CD8-positive, alpha-beta memory T cell (primary cell): ENCODE measurements at places on chromosomes 11 and 22.
A peak's percentile ranks its signal among the peaks of the same experiment; 100 is the strongest.

- H3K4me3 ChIP-seq, result no peak overlapping the region
- no peak overlapping the region for H3K27ac ChIP-seq
- no peaks in the 10 kb centered on the region for H3K27me3 ChIP-seq
- no peak for DNase-seq
These were observed 16.5 kb upstream of the DGCR8 start for GRCh38 chr22:20063271-20064139.

- no peak overlapping the region for H3K27ac ChIP-seq
- H3K36me3 ChIP-seq, result peaks cover 25% of the 10 kb centered on the region
- no peaks in the 10 kb centered on the region for H3K27me3 ChIP-seq
- DNase-seq, result no peak
- H3K4me1 ChIP-seq, result no peaks in the 10 kb centered on the region
These were observed 40.6 kb downstream of the OSBP start for GRCh38 chr11:59574932-59575502.

DNA sequence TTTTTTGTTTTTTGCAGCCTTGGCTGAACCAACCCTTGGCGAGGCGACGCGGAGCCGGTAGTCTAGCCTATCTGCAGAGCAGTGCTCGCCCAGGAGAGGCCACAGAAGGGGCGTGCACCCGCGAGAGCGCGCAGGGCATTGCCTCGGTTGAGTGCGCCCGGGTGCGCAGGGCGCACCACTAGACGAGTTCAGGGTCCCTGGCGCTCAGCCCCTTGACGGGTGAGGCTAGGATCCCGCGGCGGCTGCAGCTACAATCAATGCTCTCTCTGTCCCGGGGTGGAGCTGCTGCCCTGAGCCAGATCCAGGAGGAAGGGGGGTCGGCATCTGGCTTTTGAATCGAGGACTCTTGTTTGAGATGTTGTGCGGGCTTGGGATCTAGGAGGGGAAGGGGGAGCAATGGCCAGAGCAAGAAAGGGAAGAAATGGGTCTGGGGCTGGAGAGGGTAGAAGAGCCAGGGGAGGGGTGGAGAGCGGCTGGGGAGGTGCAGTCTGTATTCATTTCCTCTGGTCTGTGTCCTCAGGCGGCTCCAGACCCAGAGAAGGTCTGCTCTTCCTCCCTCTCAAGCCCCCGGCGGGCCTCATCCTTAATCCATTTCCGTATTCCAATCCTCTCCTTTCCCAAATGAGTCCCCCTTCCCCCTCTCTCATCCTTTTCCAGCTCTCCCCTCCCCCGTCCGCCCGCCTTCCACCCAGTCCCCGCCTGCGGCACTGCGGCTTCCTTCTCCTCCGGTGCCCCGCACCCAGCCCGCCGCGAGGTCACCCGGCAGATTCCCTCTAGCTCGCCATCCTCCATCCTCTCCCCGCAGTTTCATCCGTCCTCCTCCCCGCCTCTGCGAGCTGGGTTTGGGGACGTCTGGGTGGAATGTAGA lies 797 bp downstream of the THY1 start:
- H3K36me3 ChIP-seq, result no peaks in the 10 kb centered on the region
- H3K4me1 ChIP-seq, result no peaks in the 10 kb centered on the region
- peaks cover 47% of the 10 kb centered on the region for H3K27me3 ChIP-seq
- no peak overlapping the region for H3K4me3 ChIP-seq

DNA sequence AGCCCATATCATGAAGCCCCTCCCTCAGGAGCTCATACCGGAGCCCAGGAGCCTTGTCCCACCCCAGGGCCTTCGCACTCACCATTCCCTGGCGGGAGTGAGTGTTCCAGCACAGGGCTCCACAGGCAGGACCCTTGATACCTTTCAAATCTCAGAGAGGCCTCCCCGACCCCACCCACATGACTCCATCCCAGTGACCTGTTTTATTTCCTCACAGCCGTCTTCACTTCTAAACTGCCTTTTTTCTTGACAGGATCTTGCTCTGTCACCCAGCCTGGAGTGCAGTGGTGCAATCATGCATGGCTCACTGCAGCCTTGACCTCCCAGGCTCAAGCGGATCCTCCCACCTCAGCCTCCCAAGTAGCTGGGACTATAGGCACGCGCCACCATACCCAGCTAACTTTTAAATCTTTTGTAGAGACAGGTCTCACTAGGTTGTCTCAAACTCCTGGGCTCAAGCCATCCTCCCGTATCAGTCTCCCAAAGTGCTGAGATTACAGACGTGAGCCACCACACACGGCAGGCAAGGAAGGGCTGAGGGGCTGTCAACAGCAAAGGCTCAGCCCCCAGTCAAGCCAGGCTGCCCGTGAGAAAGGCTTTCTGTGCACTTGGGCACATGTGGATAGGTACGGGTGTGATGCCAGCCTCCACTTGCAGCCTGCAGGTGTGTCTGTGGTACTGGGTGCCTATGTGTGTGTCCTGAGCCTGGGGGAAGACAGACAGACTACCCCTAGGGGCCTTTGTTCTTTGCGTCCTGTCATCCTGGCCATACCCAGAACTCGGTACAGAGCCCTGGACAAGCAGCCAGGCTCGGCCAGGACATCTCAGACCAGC lies 9.3 kb downstream of the RPL3 start:
- H3K4me1 ChIP-seq, result peaks cover 8% of the 10 kb centered on the region
- H3K27ac ChIP-seq, result no peak overlapping the region
- H3K36me3 ChIP-seq, result peaks cover 35% of the 10 kb centered on the region
- no peak overlapping the region for H3K4me3 ChIP-seq
- DNase-seq, result no peak
- no peaks in the 10 kb centered on the region for H3K27me3 ChIP-seq

GRCh38 chr11:30459821-30460220 lies 126.3 kb downstream of the MPPED2 start:
- H3K27ac ChIP-seq, result no peak overlapping the region
- H3K4me3 ChIP-seq, result no peak overlapping the region
- no peaks in the 10 kb centered on the region for H3K36me3 ChIP-seq
- no peak for DNase-seq
- H3K4me1 ChIP-seq, result no peaks in the 10 kb centered on the region

DNA sequence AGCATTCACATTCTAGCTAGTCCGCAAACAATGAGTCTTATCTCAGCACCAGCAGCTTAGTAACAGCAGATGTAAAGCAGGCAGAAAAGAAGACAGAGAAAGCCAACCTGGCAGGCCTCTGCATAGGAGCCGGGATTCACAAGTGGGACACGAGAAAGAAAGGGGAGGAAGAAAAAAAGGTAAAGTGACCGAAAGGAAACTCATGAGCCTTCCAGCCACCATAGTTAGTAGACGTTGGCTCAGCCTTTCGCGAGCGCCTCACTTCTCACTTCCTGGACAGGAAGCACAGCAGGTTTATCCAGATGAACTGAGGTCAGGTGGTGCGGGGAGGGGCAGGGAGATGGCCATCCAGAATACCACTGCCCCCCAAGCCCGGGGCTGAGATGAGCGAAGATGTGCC lies 19.7 kb upstream of the KAT5 start:
- H3K4me1 ChIP-seq, result no peaks in the 10 kb centered on the region
- no peak for DNase-seq
- H3K27ac ChIP-seq, result peak overlapping the region; percentile 48
- H3K36me3 ChIP-seq, result no peaks in the 10 kb centered on the region
- H3K27me3 ChIP-seq, result no peaks in the 10 kb centered on the region

- no peak for DNase-seq
- no peaks in the 10 kb centered on the region for H3K4me1 ChIP-seq
- H3K36me3 ChIP-seq, result no peaks in the 10 kb centered on the region
- H3K27me3 ChIP-seq, result no peaks in the 10 kb centered on the region
- H3K27ac ChIP-seq, result no peak overlapping the region
- H3K4me3 ChIP-seq, result no peak overlapping the region
These were observed 21.7 kb downstream of the CHST1 start for GRCh38 chr11:45643598-45644260.
